ENCODE measurements at places on chromosomes 3 and 15.

GRCh38 chr3:114212646-114213045 is 24.7 kb downstream of the ZNF80 start:
- DNase-seq, result no peak

GRCh38 chr15:29638781-29639180 is 183.5 kb downstream of the TJP1 start:
- DNase-seq, result no peak

DNA sequence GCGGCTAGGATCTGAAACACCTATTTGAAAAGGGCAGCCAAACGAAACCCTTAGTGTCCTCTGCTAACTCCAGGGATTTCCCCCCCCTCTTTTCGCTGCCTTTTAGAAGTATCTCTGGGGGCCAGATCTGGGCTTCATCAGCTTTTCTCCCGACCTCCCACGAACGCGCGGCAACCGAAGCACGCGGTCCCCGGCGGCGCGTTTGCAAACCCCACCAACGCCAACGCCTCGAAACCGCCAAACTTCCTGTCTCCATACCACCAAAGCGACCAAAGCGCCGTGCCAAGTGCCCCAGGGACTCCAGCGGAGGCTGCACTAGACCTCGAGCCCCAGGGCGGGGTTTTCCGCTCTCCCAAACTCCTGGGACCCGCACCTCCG is 155.8 kb upstream of the FRMD4B start:
- no peak for DNase-seq

DNA sequence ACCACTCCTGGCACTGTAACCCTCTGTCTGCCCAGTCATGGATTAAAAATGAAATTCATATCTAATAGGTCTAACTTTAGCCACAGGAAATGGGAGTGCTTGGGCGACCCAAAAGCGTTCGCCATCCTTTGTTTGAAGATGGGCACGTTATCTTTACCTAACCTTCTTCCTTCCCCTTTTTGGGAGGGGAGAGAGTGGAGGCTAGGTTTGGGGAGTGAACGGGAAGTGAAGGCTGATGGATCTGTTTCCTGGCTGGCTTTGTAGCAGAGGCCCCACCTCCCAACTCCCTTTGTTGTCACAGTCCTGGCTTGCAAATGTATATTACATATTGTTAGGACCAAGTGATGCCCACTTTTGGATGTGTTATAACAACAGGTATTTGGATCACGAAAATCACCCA is 98.1 kb upstream of the ARHGEF3 start:
- no peak for DNase-seq

GRCh38 chr3:37922721-37923568 is 61.3 kb downstream of the CTDSPL start:
- DNase-seq, result peak; percentile 60

Data from adipocyte (in vitro differentiated cells).